ENCODE measurements at places on chromosomes 11 and 22.

- DNase-seq = no peak
Observed at GRCh38 chr11:87662287-87662686, 513.0 kb downstream of the RAB38 start.

DNA sequence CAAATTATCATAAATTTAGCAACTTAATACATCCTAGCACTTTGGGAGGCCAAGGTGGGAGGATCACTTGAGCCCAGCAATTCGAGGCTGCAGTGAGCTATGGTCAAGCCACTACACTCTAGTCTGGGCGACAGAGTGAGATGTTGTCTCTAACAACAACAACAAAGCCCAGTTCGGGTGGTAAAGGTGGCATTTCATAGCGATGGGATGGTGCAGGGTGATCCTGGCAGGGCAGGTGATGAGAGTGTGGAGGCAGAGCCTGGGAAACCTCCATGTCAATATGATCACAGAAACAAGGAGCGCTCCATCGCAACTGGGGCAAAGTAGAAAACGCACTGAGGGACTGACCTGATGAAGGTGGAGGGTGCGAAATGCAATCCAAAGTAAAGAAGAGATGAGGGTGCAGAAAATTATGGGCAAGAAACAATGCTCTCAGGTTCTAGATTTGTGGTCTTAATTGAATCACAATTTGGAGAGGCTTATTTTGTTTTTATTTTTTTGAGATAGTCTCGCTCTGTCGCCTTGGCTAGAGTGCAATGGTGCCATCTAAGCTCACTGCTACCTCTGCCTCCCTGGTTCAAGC, 32.8 kb upstream of the CLDN5 start:
- DNase-seq = no peak

DNA sequence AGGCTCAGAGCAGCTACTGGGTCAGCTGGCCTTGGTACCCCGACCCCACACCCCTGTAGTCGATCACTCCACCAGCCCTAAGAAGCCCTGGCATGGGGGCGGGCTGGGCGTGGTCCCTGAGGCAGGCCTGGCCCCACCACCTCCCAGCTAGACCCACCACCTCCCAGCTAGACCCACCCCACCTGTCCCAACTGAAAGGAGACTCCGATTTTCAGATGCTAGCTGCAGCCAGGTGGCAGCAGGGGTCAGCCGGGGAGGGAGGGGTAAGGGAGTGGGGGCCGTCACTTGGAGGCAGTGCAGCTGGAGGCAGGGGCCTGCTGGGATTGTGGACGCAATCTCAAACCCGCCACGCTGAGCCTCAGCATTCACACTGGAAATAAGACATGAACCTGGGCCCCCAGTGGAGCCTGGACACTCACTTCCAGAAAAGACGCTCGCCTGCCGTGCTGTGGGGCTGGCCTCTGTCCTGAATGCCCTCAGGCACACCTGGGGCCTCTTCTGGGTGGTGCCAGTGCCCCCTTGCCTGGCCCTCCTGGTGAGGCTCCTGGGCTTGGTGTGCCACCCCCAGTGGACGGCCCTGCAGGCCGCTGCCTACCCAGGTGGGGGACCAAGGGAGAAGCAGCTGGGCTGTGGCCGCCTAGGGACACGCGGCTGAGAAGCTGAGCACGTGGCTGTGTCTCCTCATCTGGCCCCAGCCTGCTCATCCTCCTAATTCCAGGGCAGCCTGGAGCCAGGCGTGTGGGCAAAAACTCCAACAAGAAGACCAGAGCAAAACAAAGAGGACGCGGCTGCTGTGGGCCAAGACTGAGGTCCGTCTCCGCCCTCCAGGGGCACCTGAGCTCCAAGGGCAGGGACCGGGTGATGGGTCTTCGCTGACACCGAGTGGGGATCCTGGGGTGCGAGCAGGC, 26.7 kb downstream of the OSBPL5 start:
- no peak for DNase-seq

DNA sequence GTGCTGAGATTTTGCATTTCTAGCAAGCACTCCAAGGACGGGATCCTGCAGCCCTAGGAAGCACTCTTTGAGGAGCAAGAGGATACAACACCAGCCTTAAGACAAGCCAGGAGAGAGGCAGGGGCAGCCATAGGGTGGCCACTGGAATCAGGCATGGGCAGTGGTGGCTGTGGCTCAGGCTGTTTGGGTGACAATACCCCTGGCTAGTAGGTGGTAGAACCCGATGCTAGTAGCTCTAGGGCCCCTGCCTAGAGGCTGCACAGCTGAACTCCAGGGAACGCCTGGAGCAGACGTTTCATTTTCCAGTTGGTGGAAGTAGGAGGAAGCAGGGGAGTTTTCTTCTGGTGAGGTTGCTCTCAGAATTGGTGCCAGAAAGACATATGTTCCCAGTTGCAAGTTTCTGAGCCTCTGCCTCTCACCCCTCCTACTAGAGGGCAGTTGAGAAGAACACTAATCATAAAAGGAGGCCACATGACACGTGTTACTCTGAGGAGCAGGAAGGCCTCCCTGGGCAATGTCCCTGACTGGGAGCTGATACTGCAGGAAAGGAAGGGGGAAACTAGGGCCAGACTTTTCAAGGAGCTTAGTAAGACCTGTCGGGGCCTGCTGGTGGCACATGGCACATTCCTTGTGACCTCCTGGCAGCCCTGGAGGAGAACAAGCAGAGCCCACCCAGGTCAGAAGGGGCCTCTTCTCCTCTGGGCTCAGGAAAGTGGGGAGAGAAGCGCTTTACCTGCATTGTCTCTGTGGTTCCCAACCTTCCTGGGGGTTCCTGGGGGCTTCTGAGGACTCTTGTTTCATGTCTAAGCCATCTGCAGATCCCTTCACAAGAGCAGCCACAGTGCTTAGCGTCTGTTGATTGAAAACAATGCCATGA, 56.6 kb upstream of the DRD2 start:
- no peak for DNase-seq

- no peak for DNase-seq
Observed at GRCh38 chr11:125513705-125514265, 17.7 kb upstream of the FEZ1 start.

DNA sequence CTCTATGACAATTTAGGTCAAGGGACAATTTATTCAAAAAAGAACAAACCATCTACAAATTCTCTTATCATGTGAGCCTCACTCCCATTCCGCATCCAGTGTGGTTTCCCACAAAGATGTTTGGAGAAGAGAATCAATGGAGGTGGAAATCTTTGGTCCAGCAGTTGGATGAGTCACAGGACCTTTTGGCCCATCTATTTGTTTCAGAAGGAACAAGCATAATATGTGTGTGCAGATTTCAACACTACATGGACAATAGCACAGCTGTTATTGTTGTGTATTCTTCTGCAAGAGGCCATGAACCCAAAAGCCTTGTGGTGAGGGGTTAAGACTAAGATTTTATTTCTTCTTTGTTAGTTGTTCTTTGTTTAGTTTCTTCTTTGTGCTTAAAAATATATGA, 61.6 kb downstream of the OR10A6 start:
- DNase-seq = no peak

DNA sequence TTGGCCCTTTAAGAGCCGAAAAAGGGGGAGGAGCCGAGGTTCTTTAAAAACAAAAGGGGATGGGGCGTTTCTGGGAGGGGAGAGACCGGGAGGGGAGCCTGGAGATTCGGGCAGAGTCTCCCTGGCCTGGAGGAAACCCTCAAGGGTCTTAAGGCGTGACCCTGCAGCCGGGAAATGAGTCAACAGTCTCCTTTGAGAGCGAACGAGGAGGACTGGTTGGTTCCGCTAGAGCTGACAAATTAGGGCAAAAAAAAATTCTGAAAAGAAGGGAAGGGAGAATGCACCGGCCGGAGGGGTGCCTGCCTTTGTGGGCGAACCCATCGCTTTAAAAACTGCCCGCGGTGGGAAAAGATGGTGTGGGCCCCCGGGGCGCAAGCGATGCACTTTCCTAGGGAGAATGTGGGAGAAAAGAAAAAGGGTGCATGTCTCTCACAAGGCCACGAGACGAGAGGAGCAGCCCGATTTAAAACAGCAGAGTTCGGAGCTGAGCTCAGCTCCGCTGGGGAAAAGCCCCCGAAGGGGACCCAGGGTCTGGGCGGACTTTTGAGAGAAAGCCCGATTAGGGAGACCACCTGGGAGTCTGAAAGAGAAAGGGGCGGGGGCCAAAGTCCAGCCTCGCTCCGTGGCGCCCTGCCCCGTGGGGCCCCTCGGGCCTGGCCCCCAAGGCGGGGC, 874 bp downstream of the ZFTA start:
- peak; percentile 93 for DNase-seq

- DNase-seq = no peak
Observed at GRCh38 chr11:118909619-118910308, 16.0 kb downstream of the BCL9L start.

GRCh38 chr11:35115688-35116030, 23.3 kb upstream of the CD44 start:
- DNase-seq = no peak

DNA sequence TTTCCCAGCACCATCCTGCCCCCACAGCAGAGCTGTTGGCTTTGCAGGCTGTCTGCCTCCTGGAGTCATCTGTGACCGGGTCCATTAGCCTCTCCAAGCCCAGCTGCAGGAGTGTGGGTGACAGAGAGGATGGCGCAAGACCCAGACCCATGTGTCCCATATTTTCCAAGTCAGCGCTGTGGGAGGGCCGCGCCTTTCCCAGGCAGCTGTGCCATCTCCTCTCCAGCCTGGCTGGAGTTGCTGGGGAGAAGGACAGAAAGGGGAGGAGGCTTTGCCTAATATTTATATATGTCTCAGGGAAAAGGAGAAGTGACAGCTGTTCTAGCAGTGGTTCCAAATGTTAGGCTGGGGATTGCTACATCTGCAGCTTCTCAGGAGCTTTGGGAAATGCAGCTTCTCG, 15.7 kb downstream of the DTX4 start:
- no peak for DNase-seq
